ENCODE measurements at places on chromosomes 7 and 10. TPM values are rescaled to one million over a fixed set of nuclear protein-coding genes. Genes with fewer than 3 reads are reported as not detected.

- no peak for DNase-seq
These were observed 121.9 kb downstream of the GFRA1 start for GRCh38 chr10:116151076-116151475.

- DNase-seq = no peak
These were observed 204.5 kb upstream of the CXCL12 start for GRCh38 chr10:44589181-44589943.

DNA sequence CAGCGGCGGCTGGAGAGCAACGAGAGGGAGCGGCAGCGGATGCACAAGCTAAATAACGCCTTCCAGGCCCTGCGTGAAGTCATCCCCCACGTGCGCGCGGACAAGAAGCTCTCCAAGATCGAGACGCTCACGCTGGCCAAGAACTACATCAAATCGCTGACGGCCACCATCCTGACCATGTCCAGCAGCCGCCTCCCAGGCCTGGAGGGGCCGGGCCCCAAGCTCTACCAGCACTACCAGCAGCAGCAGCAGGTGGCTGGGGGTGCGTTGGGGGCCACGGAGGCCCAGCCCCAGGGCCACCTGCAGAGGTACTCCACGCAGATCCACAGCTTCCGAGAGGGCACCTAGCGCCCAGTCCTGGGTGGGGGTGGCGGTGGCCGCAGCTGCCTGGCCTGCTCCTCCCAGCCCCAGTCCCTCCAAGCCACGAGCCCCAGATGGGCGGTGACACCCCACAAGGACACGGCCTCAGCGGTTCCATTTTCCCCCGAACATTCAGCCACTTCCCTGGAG, 1.3 kb downstream of the BHLHA15 start:
- no peak for DNase-seq

DNA sequence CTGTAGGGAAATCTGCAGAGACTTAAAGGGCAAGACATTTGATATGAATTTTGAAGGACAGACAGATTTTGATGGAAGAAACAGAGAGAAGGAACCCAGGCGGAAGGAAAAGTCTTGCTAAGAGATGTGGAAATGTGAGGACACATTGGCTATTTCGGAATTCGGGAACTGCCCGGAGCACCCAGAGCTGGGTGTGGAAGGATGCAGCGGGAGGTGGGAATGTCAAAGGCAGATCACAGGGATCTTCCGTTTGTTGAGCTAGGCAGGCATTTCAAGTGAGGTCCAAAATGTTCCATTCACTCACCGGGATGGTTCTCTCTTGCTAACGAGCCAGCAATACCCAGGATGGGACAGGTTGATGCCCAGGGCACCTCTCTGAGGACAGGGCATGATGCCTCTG, 87.2 kb upstream of the CTBP2 start:
- DNase-seq = no peak

GRCh38 chr10:72170263-72170662, 45.5 kb upstream of the ANAPC16 start:
- DNase-seq = no peak

Gene COL26A1
- total RNA-seq = under 0.01 TPM

- no peak for DNase-seq
These were observed 813.0 kb downstream of the TYW1 start for GRCh38 chr7:67809586-67809985.

DNA sequence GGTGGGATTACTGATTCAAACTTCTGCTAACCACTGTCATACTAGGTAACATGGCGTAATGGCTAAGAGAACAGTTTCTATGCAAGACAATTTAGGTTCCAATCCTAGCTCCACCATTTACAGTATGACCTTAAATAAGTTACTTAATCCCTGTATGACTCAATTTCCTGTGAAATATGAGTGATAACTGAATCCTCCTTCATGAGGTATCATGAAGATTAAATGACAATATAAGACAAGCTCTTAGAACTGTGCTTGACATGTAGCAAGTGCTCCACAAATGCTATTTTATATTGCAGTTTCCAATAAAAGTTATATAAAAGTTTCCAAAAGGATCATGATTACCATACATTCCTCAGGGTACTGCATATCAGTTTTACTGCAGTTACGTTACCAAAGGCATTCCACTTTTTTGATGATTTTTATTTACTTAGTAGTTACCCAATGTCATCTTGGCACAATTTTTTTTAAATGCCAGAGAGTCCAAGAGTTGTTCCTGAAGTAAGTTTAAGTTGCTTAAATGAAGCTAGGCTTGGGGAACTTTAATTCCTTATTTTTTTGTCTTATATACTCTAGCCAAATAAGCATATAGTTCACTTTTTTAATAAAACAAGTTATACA, 7.1 kb downstream of the DOCK4 start:
- no peak for DNase-seq

GRCh38 chr7:27532314-27532713, 130.4 kb downstream of the HIBADH start:
- DNase-seq = no peak

Gene CACNA2D1
- total RNA-seq = under 0.01 TPM

DNA sequence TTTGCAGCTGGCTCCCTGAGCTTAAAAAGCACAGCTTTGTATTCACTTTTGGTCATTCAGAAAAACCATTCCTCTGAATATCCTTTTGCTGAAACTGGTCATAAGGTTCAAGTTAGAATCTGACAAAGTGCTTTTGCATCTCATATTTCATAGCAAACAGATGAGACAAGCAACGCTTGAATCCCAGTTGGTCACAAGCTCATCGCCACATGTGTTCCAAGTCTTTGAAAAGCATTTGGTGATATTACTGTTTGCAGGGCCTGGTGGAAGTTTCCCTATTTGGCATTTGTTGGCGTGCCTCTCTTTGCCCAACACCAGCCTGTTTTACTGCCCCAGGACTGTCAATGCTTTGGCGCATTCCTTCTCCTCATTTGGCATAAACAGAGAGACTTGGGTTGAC, 10.3 kb downstream of the TACC2 start:
- DNase-seq = no peak

Gene RPEL1
- total RNA-seq = 0.27 TPM
